SK-N-MC (cell line): ENCODE measurements at places on chromosomes 7 and 10.

DNA sequence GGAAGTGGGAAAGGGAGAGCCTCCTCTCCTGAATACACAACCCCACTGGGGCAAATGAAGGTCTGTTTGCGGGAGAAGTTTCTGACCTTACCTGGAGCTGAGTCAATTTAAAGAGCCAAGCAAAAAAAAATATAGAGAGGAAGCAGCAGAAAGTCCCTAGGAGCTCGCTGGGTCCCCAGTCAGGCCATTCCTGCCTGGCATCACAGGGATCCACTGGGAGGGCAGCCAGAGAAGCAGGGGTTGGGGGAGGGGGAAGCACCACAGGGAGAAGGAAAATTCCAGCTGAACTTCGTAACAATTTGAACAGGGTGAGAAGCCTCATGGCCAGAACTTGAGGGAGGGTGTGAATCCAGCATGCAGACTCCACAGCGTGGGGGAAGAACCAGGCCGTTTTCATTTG lies 298.7 kb downstream of the LRRTM3 start:
- no peak for DNase-seq

- DNase-seq = no peak
Measured at GRCh38 chr10:114479307-114479706, 75.0 kb upstream of the AFAP1L2 start.

GRCh38 chr10:7487528-7487927 lies 76.7 kb upstream of the SFMBT2 start:
- DNase-seq = no peak

DNA sequence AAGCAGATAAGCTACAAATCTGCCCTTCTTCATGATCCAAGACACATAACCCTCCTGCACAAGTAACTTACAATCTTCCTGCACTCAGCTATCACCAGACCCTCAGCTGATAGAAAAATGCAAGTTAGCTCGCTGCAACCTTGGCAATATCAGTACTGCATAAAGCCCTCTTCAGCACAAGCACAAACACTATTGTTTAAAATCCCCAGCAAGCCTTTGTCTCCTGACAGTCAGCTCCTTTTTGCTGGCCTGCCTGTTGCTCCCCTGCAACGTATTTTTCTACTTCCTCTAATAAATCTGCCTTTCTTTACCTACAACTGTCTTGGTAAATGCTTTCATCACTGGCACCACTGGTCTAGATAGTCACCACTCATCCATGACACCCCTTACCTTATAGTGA lies 59.8 kb downstream of the BAMBI start:
- DNase-seq = no peak

DNA sequence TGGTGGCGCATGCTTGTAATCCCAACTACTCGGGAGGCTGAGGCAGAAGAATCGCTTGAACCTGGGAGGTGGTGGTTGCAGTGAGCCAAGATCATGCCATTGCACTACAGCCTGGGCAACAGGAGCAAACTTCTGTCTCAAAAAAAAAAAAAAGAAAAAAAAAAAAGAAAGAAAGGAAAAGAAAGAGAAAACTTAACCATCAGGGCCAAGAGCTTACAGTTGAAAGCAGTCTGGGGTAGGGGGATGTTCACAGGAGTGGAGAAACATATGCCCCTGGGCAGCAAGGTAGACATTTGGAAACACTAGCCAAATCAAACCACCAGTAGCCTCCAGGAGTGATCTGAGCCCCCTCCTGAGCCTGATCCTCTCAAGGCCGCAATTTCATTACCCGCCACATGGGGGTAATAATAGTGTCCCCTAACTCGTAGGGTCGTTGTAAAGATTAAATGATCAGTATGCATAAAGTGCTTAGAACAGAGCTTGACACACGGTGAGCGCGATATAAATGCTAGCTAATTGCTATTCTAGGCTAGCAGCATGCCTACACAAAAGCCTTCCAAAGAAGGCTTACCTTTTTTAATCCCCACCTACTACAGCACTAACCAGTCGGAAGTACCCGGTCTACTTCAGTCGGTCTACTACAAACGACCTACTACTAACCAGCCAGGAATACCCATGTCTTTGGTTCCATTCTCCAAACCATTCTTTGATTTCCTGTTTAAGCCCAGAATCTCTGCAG lies 274.3 kb upstream of the NEBL start:
- DNase-seq = no peak

DNA sequence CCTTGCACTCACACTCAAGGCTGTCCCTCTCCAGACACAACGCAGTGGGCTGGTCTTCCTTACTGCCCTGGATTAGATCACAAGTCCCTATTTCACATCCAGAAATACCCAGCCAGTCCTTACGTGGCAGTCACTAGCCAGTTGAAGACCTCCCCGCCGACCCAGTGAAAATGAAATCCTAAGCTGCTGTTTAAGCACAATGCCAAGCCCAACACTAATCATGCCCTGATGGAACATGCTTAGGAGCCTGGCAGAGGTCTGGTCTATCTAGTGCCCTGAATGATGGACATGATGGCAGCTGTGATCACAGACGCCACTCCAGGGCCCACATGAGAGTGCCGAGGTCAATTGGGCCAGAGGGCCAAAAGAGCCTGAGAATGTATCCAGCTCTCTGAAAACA lies 389.0 kb downstream of the GRID1 start:
- no peak for DNase-seq

GRCh38 chr10:18140957-18141845 lies 977 bp downstream of the CACNB2 start:
- no peak for DNase-seq

DNA sequence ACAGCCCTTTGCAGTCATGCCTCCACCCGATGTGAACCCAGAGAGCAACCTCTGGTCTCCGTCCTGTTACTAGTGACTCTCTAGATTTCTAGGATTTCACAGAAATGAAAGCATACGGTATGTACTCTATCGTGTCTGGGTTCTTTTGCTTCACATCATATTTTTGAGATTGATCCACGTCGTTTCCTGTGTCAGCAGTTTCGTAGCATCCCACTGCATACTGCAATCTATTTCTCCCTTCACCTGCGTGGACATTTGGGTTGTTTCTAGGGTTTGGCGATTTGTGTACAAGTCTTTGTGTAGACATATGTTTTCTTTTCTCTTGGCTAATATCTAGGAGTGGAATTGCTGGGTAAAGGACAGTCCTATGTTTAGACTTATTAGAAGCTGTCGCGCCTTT lies 119.8 kb upstream of the PCBD1 start:
- no peak for DNase-seq

GRCh38 chr7:99719996-99720769 lies 14.8 kb downstream of the CYP3A7 start:
- DNase-seq = no peak

DNA sequence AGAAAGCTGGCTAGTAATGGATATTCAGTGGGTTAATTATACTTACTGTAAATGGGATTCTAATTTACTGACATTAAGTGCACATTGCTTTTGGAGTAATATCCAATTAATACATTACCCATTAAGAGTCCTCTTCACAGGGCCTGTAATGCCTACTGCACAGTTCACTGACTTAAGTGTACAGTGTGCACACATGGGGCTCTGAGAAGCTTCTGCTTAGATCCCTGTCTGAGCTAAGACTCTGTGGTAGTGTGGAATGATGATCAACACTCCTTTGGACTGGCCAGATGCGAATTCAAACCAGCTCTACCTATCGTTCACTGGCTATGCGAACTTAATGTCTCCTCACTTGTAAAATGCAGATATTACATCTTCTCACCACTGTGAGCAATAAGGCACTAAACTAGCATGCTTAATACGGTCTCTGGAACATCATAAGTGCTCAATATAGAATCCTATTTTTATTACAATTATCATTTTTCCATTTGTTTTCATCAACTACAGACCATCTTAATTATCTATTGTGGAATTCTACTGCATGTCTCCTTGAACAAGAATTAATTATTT lies 53.8 kb upstream of the SEC61G start:
- DNase-seq = no peak

- DNase-seq = no peak
Measured at GRCh38 chr7:38373155-38373554, 99.7 kb upstream of the TARP start.
